Gastrocnemius medialis (tissue), 4 donors: ENCODE measurements at places on chromosomes 6 and 20. TPM values are rescaled to one million over a fixed set of nuclear protein-coding genes. Genes with fewer than 3 reads are reported as not detected.

GRCh38 chr6:147642458-147642857, 134.0 kb downstream of the SAMD5 start:
- DNase-seq: no peak

UBD gene
- total RNA-seq: not detected

- no peak for DNase-seq
Observed at GRCh38 chr20:53502820-53503219, 90.8 kb downstream of the ZNF217 start.

TFAP2A gene
- not detected for total RNA-seq

MYCT1 gene
- total RNA-seq: 8.0 TPM

TSHZ2 gene
- total RNA-seq: 3.0 TPM
